CD4-positive, alpha-beta T cell treated with Interleukin-6 for 4 hours (primary cell): ENCODE measurements at places on chromosomes 16 and 17.

DNA sequence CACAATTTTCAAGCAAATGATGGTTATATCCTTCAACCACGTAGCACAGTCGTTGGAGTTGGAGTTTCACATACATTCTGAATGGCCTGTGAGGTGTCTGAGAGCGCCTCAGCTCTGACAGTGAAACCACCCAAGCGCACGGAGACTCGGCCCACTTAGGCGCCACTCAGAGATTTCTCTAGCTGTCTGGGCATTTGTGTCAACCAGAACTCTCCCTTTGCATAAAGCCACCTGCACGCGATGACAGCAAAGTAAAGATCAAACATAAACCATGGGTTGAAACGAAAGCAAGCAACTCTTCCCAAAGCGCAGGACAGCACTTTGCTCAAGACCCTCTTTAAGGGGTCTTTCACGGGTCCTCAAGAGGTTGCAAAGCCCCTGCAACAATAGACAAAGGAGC lies 533 bp downstream of the SLC6A4 start:
- DNase-seq: no peak

- DNase-seq: no peak
Measured at GRCh38 chr16:51184702-51185433, 33.8 kb upstream of the SALL1 start.

DNA sequence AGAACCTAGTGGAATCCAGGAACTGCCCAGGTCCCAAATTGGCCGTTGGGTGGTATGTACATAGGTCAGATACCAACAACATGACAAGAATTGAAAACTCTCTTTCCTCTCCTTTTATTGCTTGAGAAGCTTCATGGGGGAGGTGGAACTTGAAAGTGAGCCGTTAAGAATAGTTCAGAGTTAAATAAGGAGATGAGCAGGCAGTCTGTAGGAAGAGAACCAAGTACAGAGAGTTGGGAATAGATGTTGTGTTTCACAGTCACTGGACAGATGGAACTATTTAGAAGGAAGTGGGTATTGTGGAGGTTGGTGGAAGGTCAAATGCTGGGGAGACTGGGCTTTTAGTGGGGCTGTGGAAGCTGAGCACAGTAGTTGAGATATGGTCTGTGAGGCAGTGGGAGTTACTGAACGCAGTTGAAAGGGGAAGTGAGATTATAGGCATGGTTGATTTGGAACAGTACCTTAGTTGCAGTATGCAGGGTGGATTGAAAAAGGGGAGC lies 26.4 kb downstream of the ARHGAP44 start:
- DNase-seq: no peak

- DNase-seq: no peak
Measured at GRCh38 chr16:30027588-30028437, 3.3 kb downstream of the TLCD3B start.

DNA sequence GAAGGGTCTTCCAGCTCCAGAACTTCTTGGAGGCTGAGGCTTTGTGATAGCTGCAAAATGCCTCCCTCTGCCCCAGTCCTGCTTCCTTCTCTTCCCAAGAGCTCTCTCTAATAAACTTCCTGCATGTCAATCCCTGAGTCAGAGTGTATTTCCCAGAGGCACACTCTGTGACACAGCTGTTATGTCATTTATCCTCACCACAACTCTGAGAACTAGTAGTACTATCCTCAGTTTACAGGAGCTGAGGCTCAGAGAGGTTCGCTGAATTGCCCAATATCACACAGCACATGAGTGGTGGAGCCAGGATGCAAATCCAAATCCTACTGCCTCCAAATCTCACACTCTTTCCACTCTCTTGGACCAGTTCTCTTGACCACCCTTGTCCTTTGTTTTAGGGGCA lies 20.0 kb downstream of the UNC45B start:
- DNase-seq: no peak

- peak; percentile 91 for DNase-seq
Measured at GRCh38 chr17:38729886-38730525, at the start of gene CISD3. Gene CISD3, plus strand, starts transcription at chr17:38730341. Its CDS starts 18 bp downstream, at chr17:38730359.

- DNase-seq: peak; percentile 59
Measured at GRCh38 chr16:85316321-85316919, 204.1 kb upstream of the CIBAR2 start.

DNA sequence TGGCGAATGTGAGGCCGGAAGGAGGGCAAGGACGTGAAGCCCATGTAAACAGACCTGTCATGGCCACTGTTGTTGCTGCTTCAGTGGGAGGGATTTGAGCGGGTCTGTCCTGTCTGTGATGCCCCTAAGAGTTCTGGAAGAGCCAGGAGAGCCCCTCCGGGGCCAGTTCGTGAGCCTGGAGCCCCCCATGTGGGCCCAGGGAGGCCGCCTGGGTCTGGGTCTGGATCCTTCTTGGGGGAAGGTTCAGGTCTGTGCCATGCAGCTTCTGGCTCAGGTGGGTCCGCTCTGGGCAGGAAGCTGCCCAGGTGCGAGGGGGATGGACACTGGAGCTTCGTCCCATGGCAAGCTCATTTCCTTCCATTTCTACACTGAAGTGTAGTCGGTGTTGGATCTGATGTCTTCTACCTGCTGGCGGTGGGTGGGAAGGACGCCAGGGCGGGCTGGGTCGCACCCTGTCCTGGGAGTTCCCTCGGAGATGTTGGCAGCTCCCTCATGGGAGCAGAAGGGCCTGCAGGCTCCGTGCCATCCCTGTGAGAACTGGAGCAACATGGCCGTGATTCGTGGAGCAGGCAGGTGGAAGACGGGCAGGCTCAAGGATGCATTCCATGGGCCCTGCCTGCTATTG lies 11.2 kb upstream of the WFIKKN1 start:
- no peak for DNase-seq

DNA sequence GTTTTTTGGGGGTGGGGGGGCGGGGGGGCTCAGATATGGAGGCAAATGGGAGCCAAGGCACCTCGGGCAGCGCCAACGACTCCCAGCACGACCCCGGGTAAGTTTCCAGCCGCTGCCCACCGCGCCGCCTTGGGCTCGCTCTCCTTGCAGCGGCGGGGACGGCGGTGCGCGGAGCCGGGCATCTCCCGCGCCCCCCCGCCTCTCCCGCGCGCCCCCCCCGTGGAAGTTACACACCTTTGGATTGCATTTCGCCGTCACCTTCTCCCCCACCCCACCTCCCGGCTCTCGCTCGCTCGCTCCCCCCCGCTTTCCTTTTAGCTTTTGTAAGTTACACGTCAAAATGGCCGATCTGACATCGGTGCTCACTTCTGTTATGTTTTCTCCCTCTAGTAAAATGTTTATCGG lies 387 bp downstream of the MSI2 start:
- DNase-seq: peak; percentile 61

DNA sequence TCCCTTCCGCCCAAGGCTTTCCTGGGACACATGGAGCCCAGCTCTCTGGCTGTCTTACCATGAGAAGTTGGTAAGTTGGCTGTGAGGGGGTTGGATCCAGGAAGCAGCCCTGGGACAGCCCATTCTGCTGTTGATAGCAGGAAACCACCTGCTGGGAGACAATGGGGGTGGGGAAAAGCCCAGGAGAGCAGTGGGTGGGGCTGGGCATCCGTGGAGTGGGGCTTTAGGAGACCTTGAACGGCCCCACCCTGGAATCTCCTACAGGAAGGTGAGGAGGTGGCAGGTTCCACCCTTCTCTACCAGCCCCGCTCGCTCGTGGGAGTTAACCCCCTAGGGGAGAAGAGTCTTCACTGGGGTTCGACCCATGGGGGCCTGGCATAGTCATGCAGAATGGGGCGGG lies 5.8 kb downstream of the TMEM92 start:
- DNase-seq: no peak

DNA sequence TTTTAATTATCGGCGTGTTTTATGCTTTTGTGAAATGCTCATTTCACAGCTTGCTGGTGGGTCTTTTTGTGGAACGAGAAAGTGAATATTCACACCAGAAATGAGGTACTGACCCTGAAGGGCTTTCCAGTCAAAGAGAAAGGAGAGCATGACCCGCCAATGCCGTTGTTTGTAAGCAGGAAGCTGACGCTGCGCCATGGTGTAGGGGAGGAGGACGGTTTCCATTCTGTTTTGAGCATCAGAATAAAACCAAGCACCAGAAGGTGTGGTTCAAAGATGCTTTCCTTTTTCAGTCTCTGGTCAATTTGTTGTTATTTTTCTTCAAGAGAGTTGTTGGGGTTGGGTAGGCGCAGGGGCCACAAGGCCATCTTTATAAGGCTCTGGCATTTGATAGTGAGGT lies 669.3 kb downstream of the WWOX start:
- DNase-seq: peak; percentile 46
